ENCODE measurements at places on chromosomes 5 and 9. TPM values are rescaled to one million over a fixed set of nuclear protein-coding genes. Genes with fewer than 3 reads are reported as not detected.

DNA sequence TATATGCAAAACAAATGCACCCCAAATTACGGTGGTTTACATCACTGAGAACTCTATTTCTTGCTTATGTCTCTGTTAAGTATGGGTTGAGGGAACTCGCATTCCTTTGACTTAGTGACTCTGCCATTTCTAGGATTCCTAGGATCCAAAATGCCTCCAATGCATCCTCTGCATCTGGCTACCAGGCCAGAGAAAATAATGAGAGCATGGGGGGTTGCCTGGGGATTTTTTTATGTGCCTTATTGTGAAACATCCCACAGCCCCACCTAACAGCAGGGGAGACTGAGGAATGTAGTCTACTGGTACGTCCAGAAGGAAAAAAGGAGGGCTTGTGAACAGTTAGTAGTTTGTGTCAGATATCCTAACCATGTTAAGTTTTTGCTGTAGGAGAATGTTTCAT, 466.0 kb upstream of the ARRDC3 start:
- no peak for DNase-seq

Gene SLC6A19
- total RNA-seq: not detected

Gene PCDHA9
- total RNA-seq: 0.34 TPM

DNA sequence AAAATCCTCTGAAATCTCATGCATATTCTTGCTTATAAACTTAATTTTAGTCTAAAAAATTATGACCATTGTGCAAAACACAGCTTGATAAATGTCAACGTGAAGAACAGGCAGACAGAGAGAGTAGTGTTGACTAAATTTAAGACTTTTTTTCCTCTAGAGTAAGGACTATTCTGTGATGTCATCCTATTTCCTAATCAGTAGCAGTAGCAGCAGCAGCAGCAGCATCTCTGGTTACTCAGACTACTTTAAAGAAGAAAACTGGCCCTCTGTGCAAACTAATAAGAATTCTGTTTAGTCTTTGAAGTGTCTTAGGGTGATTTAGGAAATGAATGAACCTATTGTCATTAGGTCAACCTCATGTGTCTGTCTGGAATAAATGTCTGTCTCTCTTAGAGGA, 403.0 kb downstream of the HINT1 start:
- no peak for DNase-seq

Gene ANKRD18B
- 12.3 TPM for total RNA-seq

DNA sequence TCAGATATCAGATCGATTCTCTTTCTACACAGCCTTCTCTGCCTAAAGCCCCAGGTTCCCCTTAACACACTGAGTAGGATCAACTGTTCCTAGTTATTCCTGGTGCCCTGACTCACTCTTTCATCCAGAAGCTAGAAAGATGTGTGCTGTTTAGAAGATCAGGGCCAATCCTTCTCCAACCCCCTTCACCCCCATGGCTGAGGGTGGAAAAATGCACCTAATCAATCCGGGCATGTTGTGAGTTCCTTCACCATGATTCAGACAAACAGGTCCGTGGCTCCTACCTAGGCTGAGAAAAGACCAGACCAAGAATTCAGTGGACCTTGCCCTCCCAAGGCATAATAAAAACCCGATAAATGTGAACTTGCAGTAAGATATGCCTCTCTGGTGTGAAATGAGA, 85.4 kb upstream of the EQTN start:
- DNase-seq: no peak

Gene PIP5K1B
- 13.8 TPM for total RNA-seq

- peak; percentile 46 for DNase-seq
Measured at GRCh38 chr5:16934123-16934522, 2.0 kb downstream of the MYO10 start.

GRCh38 chr5:14258840-14259239, 115.7 kb downstream of the TRIO start:
- DNase-seq: no peak

Gene SARDH
- 4.1 TPM for total RNA-seq

GRCh38 chr9:132609829-132610228, 27.4 kb downstream of the BARHL1 start:
- no peak for DNase-seq

- DNase-seq: no peak
Measured at GRCh38 chr9:100718717-100719116, 140.8 kb downstream of the CAVIN4 start.

- DNase-seq: peak; percentile 41
Measured at GRCh38 chr9:28270156-28270555, 696.9 kb upstream of the C9orf72 start.

GRCh38 chr9:128242124-128242523, 33.7 kb downstream of the GOLGA2 start:
- DNase-seq: no peak

GRCh38 chr5:80097451-80097850, 62.3 kb downstream of the THBS4 start:
- no peak for DNase-seq

GRCh38 chr5:113381791-113382190, 53.0 kb downstream of the TSSK1B start:
- no peak for DNase-seq

Gene NEURL1B
- 35.0 TPM for total RNA-seq

Gene IFNK
- total RNA-seq: not detected

Gene ACTBL2
- total RNA-seq: not detected

- no peak for DNase-seq
Measured at GRCh38 chr5:147822686-147823491, 8.6 kb downstream of the SPINK1 start.

DNA sequence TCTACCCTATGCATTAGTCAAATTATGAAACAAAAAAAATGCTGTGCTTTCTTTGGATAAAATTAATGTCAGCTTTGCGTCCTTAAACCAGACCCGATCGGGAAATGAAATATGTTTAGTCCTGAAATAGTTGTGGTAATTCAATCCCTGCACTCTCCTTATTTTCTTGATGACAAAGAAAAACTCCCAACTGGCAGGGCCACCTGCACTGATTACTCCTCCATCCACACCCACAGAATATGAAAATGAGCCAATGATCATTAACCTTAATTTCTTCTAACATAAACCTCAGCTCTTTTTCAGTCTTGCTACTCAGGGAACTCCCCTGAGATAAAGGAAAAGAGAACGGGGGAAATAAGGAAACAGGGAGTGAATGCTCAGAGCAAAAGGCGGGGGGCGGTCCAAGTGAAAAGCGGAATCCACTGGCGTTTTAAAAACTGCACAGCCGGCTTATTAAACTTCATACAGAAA, 245.3 kb downstream of the BNC2 start:
- no peak for DNase-seq

DNA sequence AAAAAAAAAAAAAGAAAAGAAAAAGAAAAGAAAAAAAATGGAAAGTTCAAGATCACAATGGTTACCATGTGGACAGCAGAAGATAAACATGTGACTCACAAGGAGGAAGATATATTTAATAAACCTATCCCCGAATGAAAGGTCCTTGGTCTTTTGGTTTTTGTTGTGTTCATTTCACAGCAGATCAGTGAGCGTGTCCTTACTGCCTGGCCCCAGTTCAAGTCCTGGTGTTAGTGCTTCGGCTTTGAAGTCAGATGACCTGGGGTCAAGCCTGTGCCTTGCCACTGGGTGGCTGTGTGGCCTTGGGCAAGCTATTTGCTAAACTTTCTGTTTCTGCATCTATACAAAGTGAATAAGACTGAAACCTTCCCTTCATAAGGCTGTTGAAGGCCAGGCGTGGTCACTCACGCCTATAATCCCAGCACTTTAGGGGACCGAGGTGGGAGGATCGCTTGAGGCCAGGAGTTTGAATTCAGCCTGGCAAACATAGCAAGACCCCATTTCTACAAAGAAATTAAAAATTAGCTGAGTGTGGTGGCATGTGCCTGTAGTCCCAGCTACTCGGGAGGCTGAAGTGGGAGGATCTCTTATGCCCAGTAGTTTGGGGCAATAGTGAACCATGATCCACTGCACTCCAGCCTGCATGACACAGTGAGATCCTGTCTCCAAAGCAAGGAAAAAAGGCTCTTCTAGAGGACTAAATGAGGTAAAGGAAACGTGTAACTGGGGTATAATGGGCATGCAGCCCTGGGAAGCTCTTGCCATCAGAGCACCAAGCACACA, 94.5 kb upstream of the SPATA31D4 start:
- DNase-seq: no peak

GRCh38 chr9:79357194-79357593, 214.6 kb upstream of the TLE4 start:
- no peak for DNase-seq

DNA sequence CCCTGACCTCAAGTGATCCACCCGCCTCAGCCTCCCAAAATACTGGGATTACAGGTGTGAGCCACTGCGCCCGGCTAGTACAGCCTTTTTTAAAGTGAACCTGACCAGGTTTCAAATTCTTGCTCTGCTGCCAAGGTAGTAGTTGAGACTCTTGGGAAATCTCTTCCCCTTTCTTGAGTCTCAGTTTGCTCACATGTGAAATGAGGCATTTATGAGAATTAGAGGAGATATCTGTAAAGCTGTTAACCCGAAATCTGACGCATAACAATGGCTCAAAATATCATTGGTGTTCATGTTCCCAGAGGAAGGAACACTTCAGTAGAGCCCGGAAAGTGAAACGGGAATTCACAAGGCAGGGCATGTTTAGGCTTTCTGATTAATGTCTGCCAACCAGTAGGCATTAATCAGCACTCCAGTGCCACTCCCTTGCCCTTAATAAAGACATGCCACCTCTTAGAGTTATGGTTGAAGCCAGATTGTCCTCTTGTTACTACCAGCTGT, 1.5 kb downstream of the ARPC5L start:
- no peak for DNase-seq

DNA sequence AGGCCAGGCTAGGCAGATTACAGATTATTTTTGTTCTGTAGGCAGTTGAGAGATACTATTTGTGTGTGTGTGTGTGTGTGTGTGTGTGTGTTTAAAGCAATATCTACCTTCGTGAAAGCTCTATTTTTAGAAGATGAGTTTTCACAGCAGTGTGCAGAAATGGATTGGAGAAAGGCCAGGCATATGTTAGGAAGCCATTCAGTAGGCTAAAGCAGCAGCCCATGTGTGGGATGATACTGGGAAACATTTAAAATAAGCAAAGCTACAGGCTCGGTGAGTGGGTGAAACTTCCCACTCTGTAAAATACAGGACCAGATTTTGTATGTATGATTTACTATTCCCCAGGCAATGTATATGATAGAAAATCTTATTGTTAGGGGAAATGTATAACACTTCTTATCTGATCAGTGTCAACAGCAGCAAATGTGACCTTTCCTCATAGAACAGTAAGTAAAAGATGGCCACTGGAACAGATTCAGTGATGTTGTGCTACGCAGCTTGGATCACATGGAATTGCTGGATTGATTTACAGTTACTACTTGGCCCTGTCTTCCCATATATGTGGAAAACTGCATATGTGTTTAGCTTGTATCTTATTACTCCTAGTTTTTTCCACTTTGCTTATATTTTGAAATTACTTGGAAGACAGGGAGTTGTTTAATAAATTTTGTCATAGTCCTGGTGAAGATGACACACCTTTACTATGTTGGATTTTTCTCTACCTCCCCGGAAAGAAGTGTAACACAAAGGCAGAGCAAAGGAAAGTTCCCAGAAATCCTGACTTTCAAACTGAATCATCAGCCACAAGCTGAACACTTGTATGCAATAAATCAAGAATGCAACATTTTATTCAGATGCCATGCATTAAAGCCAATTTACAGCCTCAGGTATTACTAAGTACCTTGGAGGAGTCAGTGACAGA, 1077.7 kb upstream of the SEMA6A start:
- no peak for DNase-seq

Gene GRM6
- total RNA-seq: not detected

DNA sequence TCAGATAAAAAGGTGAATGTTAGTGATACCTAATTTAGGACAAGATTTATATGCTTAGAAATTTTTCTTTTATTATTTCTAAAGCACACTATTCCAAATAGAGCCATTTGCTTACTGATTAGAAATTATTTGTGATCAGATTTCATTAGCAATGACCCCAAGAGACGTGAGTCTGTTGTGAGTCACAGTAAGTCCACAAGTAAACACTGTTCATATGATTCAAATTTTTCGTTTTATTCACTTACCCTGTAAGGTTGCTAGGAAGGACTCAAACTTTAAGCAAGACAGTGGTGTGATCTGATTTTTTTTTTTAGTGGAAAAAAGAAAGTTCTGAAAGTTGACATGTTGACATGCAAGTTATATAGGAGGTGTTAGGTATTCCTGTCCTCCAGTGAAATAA, 1.2 kb downstream of the CARD6 start:
- no peak for DNase-seq

Gene EFNA5
- total RNA-seq: 60.4 TPM

Gene PCDHB4
- total RNA-seq: 2.2 TPM

- no peak for DNase-seq
Measured at GRCh38 chr5:71586052-71586940, 844 bp upstream of the MCCC2 start.

- no peak for DNase-seq
Measured at GRCh38 chr9:90287567-90288274, 354.9 kb downstream of the DIRAS2 start.

- DNase-seq: no peak
Measured at GRCh38 chr5:65903581-65903980, 22.8 kb upstream of the ERBIN start.

Gene MYOZ3
- 2.6 TPM for total RNA-seq

DNA sequence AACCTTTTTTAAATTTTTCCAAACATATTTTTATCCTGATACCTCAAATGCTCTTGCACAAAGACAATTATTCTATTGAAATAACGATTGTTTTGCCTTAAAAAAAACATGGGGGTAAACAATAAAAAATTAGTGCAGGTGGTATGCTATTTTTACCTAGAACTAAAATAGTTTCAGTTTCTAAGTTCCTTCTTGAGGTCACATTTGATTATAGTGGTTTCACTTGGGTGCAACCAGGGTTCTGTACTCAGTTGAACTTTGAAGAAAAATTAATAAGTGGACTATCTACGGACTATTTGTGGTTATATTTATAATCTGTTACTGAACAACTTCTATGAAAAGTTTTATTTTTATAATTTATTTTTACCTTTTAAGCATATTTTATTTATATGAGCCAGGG, 387.1 kb upstream of the IZUMO3 start:
- no peak for DNase-seq

GRCh38 chr5:135238622-135239452, 160.2 kb downstream of the MACROH2A1 start:
- peak; percentile 30 for DNase-seq

DNA sequence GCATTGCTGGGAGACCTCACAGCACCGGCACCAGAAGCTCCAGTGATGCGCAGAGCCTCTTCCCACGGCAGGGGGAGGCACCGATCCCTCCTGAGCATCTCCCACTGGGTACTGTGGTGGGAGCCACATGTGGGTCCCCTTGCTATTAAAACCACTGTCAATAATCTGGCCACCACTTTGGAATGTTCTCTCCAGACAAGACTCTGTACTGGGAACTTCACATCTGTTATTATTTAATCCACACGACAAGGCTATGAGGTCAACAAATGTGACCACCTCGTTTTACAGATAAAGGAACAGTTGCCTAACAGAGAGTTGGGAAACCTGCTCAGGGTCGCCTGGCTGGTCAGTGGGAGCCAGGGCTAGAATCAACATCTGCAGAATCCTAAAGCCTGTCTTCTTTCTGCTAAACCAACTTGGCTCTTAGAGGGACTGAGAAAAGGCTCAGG, 72.7 kb downstream of the EPB41L4B start:
- no peak for DNase-seq

Gene OBP2B
- total RNA-seq: not detected

All from ureter (tissue), 1 donor.